NCI-H2107 (cell line): ENCODE measurements at places on chromosomes 11 and 22.

GRCh38 chr11:57192316-57192715 lies 10.6 kb downstream of the LRRC55 start:
- no peak for DNase-seq

- DNase-seq, result no peak
Observed at GRCh38 chr22:19518635-19519034, 5.6 kb downstream of the CLDN5 start.

DNA sequence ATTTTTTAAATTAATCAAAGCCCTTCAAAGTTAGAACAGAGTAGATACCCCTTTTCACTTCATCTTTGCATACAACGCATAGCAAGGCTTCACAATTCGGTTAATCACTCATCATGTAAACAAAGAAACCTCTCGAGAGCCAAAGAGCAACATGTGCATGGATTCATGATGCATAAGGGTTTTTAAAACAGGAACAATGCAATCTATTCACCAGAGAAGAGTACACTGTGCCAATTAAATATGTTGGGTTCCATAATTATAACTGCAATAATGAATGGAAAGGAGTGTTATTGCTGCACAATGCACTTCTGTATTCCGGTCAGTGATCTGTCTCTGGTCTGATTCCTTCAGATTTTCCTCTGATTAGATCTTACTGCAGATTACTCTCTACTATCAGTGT lies 45.3 kb downstream of the CADM1 start:
- no peak for DNase-seq

DNA sequence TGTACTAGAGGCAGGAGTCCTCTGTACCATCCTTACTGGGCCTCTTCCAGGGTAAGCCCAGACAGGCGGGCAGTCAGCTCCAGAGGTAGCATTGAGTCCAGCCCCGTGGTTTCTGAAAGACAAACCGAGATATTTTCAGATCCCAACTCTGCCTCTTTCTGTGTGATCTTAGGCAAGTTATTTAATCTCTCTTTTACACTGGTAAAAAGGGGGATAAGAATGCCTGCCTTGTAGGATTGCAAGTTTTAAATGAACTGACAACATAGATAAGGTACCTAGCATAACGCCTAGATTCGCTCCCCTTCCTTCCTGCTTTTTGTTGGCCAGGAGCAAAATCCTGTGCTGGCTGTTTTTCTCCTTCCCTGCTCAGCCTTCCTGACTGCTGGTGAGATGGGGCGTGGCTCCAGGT lies 56.4 kb upstream of the NNMT start:
- no peak for DNase-seq

DNA sequence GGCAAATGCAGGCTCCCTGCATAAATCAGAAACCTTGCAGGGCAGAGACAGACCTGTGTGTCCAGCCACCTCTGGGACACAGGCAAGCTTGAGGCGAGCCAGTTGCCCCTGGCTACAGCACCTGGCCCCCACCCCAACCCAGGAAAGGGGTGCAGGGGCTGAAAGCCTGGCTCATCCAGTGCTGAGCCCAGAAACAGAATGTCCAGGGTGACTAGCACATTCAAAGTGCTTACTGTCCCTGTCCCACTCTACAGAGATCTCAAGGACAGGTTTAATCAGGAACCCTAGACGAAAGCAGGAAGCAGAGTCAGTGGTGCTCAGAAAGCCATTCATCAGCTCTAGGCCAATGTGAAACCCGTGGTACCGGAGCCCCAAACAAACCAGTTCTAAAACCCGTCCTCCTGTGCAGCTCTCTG lies 31.9 kb downstream of the PLEKHA7 start:
- DNase-seq, result no peak

- no peak for DNase-seq
Observed at GRCh38 chr11:119169282-119169719, 776 bp downstream of the NLRX1 start.

- DNase-seq, result no peak
Observed at GRCh38 chr22:41469218-41469851, 418 bp downstream of the ACO2 start.

DNA sequence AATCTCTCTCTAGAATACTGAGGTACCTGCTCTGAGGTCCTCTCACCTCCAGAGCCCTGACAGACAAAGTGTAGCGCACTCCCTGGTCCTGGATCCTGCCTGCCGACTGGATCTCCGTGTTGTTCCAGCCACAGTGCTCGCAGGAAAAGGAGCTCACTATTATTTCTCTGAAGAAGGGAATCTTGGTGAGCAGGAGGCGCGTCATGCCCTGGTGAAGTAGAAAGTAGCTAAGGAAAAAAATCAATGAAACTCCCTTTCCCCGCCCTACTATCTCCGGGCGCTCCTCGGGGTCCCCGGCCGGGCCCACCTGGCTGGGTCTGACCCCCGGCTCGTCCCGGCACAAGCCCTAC lies 412 bp downstream of the ZPR1 start:
- DNase-seq, result no peak

- no peak for DNase-seq
Observed at GRCh38 chr11:118343248-118343647, 743 bp upstream of the CD3D start.

- no peak for DNase-seq
Observed at GRCh38 chr11:92911478-92911877, 58.0 kb upstream of the MTNR1B start.

GRCh38 chr22:39349967-39350726 lies at the start of gene SYNGR1:
TSS of gene SYNGR1 (plus strand) at chr22:39349991. CDS start at chr22:39350011, 20 bp downstream.
- no peak for DNase-seq

DNA sequence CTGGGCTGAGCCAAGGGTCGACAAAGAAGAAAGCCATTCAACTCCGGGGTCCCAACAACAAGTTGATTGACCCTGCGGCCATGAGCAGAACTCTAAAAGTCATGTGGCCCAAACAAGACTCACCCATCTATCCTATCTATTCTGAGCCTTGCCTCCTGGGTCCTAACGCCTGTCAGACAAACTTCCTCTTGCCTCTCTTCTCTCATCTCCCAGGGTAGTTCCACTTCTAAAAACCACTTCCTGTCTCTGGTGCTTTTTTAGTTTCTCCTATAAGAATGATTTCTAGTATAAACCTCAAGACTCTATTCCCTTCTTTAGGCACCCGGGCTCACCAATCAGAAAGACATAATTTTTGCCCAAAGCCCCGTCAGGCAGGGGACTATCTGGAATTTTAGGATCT lies 530.2 kb downstream of the DLG2 start:
- DNase-seq, result no peak

DNA sequence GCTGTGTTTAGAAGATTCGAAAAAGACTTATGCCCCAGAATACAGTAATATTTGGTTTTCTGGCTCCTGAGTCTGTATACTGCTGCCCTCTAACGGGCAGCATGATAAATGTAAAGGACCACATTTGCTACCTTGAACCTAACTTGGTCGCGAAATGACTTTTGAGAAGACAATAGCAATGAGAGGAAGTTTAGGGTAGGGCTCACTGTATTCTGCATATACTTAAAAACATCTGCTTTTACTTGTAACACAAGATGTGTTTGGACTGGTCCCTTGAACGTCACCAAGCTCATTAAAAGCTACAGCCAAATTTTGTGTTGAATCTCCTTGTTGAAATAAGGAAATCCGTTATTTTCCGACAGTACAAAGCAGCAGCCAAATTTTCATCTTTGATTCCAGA lies 309.1 kb downstream of the SWAP70 start:
- DNase-seq, result peak; percentile 1

GRCh38 chr11:721741-722345 lies 15.8 kb downstream of the EPS8L2 start:
- DNase-seq, result no peak

GRCh38 chr11:73797457-73797856 lies 9.8 kb downstream of the MRPL48 start:
- peak; percentile 7 for DNase-seq

GRCh38 chr22:38272373-38273134 lies at the start of gene TMEM184B:
TSS of gene TMEM184B (minus strand) at chr22:38273010. CDS start at chr22:38247961, 25,049 bp downstream.
- DNase-seq, result no peak

DNA sequence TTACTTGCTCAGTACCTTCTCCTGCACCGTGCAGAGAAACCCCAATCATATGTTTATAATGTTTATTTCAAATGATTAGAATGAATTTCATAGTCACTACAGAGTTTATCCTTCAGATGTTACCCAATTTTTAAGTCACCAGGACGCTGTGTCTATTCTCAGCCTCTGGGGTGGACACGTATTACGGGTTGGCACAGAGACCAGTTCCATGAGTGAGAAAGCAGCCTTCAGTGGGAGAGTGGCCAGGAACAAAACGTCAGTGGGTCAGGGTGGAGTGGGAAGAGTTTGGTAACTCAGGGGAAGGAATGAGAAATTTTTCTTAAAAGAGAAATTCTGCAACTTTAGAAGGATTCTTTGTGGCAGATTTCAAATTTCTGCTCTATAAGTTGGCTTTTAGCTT lies 77.1 kb upstream of the MTMR2 start:
- DNase-seq, result no peak

- no peak for DNase-seq
Observed at GRCh38 chr22:29121124-29121523, 48.3 kb downstream of the KREMEN1 start.

DNA sequence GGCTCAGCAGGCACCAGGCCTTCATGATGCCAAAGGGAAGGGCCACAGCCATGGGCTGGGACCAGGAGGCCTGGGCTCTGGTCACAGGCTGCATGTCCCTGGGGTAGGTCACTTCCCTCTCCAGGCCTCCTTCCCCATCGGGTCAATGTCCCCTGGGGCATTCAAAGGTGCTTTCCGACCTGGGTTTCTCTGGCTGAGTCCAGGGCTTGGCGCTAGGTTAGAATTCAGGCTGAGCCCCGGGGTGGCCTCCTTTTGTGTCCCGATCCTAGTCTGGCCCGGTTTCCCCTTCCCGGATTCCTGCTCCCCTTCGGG lies 12.2 kb downstream of the MAFF start:
- DNase-seq, result no peak

DNA sequence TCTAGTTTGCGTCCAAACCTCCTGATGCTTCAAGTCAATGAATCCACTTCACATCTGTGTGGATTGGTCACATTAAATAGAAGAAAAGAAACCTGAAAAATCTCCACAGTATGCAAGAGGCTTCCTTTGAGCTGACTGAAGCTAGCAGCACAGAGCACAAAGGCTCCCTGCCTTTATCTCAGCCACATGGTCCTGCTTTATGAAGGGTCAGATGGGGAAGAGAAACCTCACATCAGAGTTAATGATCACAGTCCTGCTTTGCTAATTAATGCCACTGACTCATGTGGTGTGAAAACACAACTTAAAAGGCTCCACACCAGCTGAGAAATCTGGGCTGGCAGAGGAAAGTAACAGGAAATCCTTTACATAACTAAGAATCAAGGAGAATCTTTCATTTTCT lies 1291.0 kb downstream of the LRRC4C start:
- no peak for DNase-seq

- no peak for DNase-seq
Observed at GRCh38 chr22:44383064-44383575, 70.4 kb upstream of the SHISAL1 start.

DNA sequence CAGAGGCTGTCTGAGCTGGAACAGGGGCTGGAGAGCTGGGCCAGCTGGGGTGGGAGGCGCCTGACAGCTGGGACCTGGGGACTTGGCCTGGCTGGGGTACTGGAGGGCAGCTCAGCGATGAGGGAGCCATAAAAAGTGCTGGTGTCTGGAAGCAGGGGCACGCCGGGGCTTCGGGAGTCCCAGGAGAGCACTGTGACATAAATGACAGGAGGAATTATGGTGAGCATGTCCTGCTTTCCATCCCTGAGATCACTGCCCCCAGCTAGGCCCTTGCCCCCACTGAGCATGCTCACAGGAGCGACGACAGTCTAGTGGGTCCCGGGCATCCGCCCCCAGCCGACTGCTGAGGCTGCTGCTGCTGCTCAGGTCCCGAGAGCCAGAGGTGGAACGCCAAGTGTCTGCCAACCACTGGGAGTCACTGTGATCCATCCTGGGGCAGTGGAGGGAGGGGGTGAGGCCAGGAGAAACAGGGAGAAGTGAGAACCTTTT lies 6.2 kb downstream of the ROBO4 start:
- no peak for DNase-seq

DNA sequence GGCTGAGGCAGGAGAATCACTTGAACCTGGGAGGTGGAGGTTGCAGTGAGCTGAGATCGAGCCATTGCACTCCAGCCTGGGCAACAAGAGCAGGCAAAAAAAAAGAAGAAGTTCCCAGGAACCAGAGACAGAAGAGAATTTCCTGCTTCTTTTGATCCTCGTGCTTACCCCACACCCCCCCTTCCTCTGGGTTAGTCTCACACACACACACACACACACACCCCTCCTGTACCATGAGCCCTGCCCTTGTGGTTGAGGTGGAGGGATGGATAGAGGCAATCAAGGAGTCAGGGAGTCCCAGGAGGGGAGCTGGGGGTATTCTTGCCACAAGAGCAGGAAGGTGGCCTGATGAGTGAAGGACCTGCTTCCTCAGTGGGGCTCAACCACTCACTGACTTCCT lies 4.1 kb upstream of the UBE2L6 start:
- DNase-seq, result no peak

DNA sequence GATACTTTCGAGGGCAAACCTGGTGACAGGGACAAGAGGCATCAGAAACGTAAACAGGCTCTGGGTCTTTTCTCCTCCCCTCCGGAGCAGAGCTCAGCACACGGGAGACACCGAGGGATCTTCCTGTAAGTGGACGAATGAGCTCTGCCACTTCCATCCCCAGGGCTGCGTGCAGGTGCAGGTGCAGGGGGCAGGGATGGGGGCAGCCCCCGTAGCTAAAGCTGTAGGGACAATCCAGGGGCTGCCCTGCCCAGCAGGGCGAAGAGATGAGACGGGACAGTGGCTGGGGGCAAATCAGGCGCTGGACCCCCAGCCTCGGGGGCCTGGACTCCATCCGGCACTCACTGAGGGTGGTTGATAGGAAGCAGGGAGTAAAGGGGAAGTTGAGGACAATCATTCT lies 505.4 kb downstream of the BRD1 start:
- no peak for DNase-seq
